Activated T-cell treated with anti-CD3 and anti-CD28 coated beads, Interleukin-2, amount 50 U/mL, for 72 hours (primary cell): ENCODE measurements at places on chromosomes 11 and 22.

DNA sequence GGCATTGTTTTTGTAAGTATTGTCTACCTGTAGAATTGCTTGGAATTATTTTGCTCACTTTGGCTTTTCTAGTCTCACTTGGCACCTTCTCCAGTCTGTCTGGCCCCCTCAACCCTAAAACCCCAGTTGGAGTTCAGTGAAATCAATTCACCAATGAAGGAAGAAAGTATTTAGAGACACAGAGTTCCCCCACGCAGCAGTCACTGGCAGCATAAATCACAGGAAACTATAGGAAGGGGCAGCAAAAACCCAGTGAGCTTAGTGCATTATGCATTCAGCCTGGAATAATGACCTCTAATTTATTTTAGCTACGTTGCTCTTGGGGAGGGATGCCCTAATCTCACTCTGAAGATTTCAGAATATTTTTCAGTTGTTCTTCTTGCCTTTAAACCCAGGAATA is 204.7 kb upstream of the BLID start:
- H3K27ac ChIP-seq = no peak overlapping the region
- H3K36me3 ChIP-seq = no peaks in the 10 kb centered on the region
- no peaks in the 10 kb centered on the region for H3K4me1 ChIP-seq
- no peak for DNase-seq
- H3K27me3 ChIP-seq = no peaks in the 10 kb centered on the region
- H3K4me3 ChIP-seq = no peak overlapping the region

DNA sequence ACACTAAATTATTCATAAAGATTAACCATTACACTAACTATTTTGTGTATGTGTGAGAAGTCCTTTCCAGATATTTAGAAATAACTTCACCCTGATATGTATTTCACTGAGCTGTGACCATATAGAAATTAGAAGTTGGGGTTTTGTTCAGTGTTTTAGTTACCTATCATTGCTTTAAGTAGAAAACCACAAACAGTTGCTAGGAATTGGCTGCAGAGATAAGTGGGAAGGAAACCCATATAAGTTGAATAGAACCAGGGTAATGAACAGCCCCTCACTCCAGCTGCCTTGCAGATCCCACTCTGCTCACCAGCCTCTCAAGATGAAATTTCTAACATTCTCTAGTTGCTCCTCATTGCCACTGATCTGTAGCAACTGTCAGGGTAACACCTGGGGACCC is 10.3 kb downstream of the SRSF8 start:
- no peak overlapping the region for H3K4me3 ChIP-seq
- H3K36me3 ChIP-seq = no peaks in the 10 kb centered on the region
- peaks cover 18% of the 10 kb centered on the region for H3K4me1 ChIP-seq
- DNase-seq = no peak
- no peak overlapping the region for H3K27ac ChIP-seq

DNA sequence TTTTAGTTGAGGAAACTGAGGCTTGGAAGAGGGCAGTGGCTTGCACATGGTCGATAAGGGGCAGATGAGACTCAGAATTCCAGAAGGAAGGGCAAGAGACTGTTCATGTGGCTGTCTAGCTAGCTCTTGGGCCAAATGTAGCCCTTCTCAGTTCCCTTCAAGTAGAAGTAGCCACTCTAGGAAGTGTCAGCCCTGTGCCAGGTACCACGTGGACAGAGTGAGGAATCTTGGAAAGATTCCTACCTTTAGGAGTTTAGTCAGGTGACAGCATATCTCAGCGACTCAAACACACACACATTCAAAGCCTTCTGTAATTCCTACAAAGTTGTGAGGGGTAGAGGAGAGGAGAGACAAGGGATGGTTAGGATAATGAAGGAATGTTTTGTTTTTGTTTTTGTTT is 18.3 kb downstream of the PIK3IP1 start:
- H3K27ac ChIP-seq = peak overlapping the region; percentile 56
- no peak for DNase-seq
- peaks cover 35% of the 10 kb centered on the region for H3K4me1 ChIP-seq
- H3K36me3 ChIP-seq = peaks cover 8% of the 10 kb centered on the region

- no peak overlapping the region for H3K27ac ChIP-seq
- no peak overlapping the region for H3K4me3 ChIP-seq
- no peak for DNase-seq
- H3K36me3 ChIP-seq = no peaks in the 10 kb centered on the region
Observed at GRCh38 chr11:75836417-75836816, 21.4 kb downstream of the UVRAG start.

DNA sequence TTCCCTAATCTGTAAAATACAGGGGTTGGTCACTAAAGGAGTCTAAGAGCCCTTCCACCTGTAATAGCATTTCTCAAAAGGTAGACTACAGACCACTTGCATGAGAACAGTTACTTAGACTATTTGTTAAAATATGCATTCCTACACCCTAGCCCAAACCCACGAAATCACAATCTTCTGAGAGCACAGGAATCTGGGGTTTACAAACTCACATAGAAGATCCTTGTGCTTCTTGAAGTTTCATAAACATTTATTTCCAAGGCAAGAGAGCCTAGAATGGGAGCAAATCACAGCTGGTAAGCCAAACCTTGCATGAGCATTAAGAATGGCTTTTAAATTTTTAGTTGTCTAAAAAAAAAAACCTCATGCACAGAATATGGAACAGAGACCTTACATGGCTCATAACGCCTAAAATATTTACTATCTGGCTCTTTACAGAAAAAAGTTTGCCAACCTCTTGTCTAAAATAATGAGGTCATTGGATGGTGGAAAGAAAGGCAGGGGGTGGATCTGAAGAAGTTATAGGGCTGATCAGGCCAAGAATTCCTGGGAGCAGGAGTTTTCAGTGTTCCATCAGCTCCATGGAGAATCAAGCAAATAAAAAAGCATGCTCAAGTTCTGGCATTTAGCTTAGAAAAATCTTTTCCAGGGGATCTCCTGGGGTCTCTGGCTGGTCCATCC is 133.4 kb downstream of the CCDC34 start:
- no peaks in the 10 kb centered on the region for H3K4me1 ChIP-seq
- H3K36me3 ChIP-seq = no peaks in the 10 kb centered on the region
- no peak overlapping the region for H3K4me3 ChIP-seq
- H3K27ac ChIP-seq = no peak overlapping the region
- peaks cover 10% of the 10 kb centered on the region for H3K27me3 ChIP-seq

GRCh38 chr11:57474017-57474802 is 13.9 kb downstream of the RTN4RL2 start:
- no peaks in the 10 kb centered on the region for H3K36me3 ChIP-seq
- H3K4me1 ChIP-seq = peaks cover 36% of the 10 kb centered on the region
- peaks cover 16% of the 10 kb centered on the region for H3K27me3 ChIP-seq

GRCh38 chr11:4539603-4540219 is 5.3 kb upstream of the OR52M1 start:
- H3K36me3 ChIP-seq = no peaks in the 10 kb centered on the region
- no peaks in the 10 kb centered on the region for H3K4me1 ChIP-seq
- H3K4me3 ChIP-seq = no peak overlapping the region
- H3K27me3 ChIP-seq = peaks cover 23% of the 10 kb centered on the region

GRCh38 chr11:109772892-109773291 is 320.3 kb upstream of the ZC3H12C start:
- H3K27ac ChIP-seq = no peak overlapping the region
- no peaks in the 10 kb centered on the region for H3K36me3 ChIP-seq
- H3K27me3 ChIP-seq = no peaks in the 10 kb centered on the region

DNA sequence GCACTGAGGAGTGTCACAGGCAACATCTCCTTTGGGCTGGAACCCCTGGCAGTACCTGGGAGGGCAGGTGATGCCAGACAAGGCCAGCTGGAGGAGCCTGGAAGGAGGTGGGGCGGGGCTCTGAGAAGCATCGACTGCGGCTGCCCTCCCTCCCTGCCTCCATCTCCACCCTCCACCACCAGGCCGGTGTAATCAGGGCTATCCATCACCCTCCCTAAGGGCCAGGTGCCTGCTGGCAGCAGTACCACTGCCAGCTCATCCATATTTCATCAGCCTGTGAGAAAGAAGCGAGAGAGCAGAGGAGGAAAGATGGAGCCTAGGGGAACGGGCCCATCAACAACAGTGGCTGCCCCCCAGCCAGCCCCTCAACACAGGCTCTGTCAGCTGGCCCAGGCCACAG is 51.4 kb upstream of the RASD2 start:
- DNase-seq = no peak
- no peaks in the 10 kb centered on the region for H3K4me1 ChIP-seq

DNA sequence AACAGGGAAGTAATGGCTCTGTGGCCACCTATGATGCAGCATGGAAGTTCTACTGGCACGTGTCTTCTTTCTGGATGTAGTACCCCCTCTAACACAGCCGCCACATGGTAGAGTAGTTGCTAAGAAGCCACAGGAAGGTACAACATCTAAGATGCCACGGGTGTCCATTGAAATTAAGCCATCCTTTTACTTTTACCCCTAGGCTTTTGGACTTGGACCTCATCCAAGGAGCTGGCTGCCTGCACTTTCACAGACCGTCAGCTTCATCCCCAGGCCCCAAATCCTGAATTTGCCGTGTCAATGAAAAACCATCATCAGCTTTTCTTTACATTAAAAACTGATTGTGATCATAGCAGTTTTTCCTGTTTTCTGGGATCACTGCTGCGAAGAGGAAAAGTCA is 102.4 kb downstream of the RPL27A start:
- no peak overlapping the region for H3K27ac ChIP-seq
- H3K4me3 ChIP-seq = no peak overlapping the region
- no peak for DNase-seq
- no peaks in the 10 kb centered on the region for H3K36me3 ChIP-seq

GRCh38 chr11:7638710-7639642 is 34.3 kb downstream of the CYB5R2 start:
- H3K36me3 ChIP-seq = peaks cover 6% of the 10 kb centered on the region
- no peak for DNase-seq
- H3K27ac ChIP-seq = peak overlapping the region; percentile 55
- H3K27me3 ChIP-seq = no peaks in the 10 kb centered on the region
- no peaks in the 10 kb centered on the region for H3K4me1 ChIP-seq

DNA sequence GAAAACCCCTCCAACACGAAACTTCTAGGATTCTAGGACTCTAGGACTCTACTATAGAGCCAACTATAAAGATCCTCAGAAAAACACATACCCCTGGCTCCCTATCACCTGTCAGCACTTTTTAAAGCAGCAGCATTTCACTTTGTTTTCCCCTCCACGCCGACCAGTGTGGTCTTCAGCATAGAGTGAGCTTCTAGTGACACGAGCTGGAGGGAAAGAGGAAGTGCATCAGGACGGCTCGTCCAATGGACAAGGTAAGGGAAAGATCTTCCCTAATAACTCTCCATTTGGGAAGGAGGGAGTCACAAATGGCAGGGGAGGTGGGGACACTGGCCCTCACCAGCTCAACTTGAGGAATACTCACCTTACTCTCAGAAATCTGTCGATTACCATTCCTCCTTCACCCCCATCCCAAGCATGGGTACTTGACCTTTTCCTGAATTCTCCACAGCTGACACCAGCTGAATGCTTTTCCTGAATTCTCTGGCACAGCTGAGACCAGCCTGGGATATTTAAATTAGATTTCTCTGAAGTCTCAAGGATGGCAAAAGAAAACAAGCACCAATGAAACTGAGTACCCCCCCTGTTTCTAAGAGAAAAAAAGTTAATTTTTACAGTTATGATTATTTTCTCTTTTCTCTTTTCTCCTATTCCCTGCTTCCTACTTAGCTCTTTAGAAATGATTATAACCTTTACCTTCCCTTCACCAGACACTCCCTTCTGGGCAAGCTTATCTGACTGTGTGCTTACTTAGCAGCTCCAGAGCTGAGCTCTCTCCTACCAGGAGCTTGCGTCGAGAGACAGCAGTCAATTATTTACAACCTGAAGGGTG is 33.3 kb upstream of the NNMT start:
- DNase-seq = no peak
- H3K27ac ChIP-seq = no peak overlapping the region
- no peaks in the 10 kb centered on the region for H3K36me3 ChIP-seq
- H3K27me3 ChIP-seq = no peaks in the 10 kb centered on the region
- no peaks in the 10 kb centered on the region for H3K4me1 ChIP-seq

- DNase-seq = no peak
- no peaks in the 10 kb centered on the region for H3K27me3 ChIP-seq
- no peak overlapping the region for H3K27ac ChIP-seq
- H3K4me1 ChIP-seq = no peaks in the 10 kb centered on the region
- no peak overlapping the region for H3K4me3 ChIP-seq
Observed at GRCh38 chr11:105367129-105367528, 227.6 kb upstream of the CARD18 start.

DNA sequence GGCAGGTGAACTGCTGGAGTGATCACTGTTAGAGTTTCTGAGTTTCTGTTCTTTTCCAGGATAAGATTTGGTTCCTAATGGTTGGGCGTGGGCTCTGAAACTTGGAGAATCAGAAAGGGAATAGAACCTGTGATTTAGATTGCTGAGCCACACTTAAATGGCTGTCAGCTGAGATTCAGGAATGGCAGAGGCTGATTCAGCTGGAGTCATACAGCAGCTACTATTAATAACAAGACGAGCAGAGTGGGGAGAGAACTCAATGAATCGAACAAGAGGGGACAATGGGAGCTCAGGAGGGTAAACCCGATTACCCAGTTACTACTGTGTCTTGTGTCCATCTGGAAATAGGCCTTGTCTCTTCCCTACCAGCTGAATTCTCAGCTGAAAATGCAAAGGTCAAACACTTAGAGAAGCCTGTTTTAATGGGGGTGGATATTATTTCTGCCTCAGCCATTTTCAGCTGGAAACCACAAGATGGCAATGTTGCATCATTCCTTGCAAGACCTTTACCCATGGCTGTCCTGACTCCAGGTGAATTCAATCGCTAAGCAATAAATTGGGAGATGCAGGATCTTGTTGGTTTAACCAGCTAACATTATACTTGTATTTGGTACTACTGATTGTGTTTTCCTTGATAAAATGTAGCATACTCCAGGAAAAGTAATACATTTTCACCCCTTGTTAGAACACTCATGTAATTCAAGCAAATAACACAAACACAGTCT is 104.5 kb upstream of the RAG2 start:
- no peaks in the 10 kb centered on the region for H3K36me3 ChIP-seq
- H3K4me3 ChIP-seq = no peak overlapping the region
- H3K4me1 ChIP-seq = no peaks in the 10 kb centered on the region
- peak; percentile 12 for DNase-seq
- no peak overlapping the region for H3K27ac ChIP-seq

DNA sequence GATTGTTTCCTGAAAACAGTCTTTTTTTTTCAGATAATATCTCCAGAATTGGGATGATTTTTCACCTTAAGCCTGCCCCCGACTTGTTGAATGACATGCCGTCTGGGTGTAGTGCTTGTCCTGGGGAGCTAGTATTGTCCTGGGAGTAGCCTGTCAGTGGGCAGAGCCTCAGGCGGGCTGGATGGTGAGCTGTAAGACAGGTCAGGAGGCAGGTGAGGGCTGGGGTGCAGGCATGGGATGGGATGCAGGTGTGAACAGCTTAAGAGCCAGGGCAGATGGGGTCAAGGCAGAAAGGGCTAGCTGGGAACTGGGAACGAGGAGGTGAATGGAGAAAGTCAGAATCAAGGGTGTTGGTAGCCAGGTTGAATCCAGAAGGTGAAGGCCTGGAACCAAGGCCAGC is 200.2 kb downstream of the CSNK2A3 start:
- no peak overlapping the region for H3K27ac ChIP-seq
- no peak for DNase-seq
- H3K27me3 ChIP-seq = no peaks in the 10 kb centered on the region
- peaks cover 43% of the 10 kb centered on the region for H3K4me1 ChIP-seq
